Left ventricle myocardium inferior (tissue), 1 donor: ENCODE measurements at places on chromosomes 1 and 21. TPM values are rescaled to one million over a fixed set of nuclear protein-coding genes. Genes with fewer than 3 reads are reported as not detected.

LINGO4 gene
- total RNA-seq, result 0.77 TPM

AMIGO1 gene
- 19.4 TPM for total RNA-seq

TSPAN1 gene
- 1.4 TPM for total RNA-seq

C8A gene
- not detected for total RNA-seq

C4BPA gene
- not detected for total RNA-seq

TNFRSF9 gene
- total RNA-seq, result not detected

SIPA1L2 gene
- 127 TPM for total RNA-seq

SPRR2G gene
- not detected for total RNA-seq

CYP4Z1 gene
- total RNA-seq, result 0.71 TPM

TMEM52 gene
- 0.47 TPM for total RNA-seq

GBP7 gene
- total RNA-seq, result 0.11 TPM

CD2 gene
- 0.36 TPM for total RNA-seq

RGS18 gene
- 0.71 TPM for total RNA-seq

CD101 gene
- 0.74 TPM for total RNA-seq

DNAJC28 gene
- total RNA-seq, result 6.5 TPM

LYPLAL1 gene
- 85.8 TPM for total RNA-seq

RHD gene
- not detected for total RNA-seq

RO60 gene
- 51.8 TPM for total RNA-seq

ADSS2 gene
- 6.1 TPM for total RNA-seq

S100B gene
- total RNA-seq, result 2.8 TPM

KLHDC9 gene
- 9.1 TPM for total RNA-seq

ITGB2 gene
- total RNA-seq, result 18.6 TPM
